Hair follicle dermal papilla cell (primary cell): ENCODE measurements at places on chromosomes 7 and 10. TPM values are rescaled to one million over a fixed set of nuclear protein-coding genes. Genes with fewer than 3 reads are reported as not detected.

The CRPPA gene
- 2.1 and 2.9 TPM in 2 replicates for total RNA-seq

The LBX1 gene
- total RNA-seq = not detected in 2 replicates

The DOCK1 gene
- 82.8 and 86.0 TPM in 2 replicates for total RNA-seq

The LIPK gene
- total RNA-seq = not detected in 2 replicates

The PDGFA gene
- 6.3 and 8.4 TPM in 2 replicates for total RNA-seq

The NUTM2E gene
- not detected in 2 replicates for total RNA-seq

The AGR2 gene
- total RNA-seq = not detected in 2 replicates

The OR6V1 gene
- not detected in 2 replicates for total RNA-seq

The TAS2R5 gene
- 0.24 and 1.6 TPM in 2 replicates for total RNA-seq

The ZNF425 gene
- 2.6 and 3.4 TPM in 2 replicates for total RNA-seq

The UCMA gene
- not detected in 2 replicates for total RNA-seq

The ATP5F1C gene
- total RNA-seq = 145 and 172 TPM in 2 replicates

The INSYN2A gene
- 0.16 and 0.24 TPM in 2 replicates for total RNA-seq

The PKD2L1 gene
- not detected in 2 replicates for total RNA-seq

The NUTM2A gene
- total RNA-seq = 0.12 and 0.49 TPM in 2 replicates

The TLX1 gene
- total RNA-seq = not detected in 2 replicates

The MUC12 gene
- total RNA-seq = under 0.01 TPM in 1 of 2 replicates, not detected in the other

The CNNM1 gene
- 0.36 and 0.97 TPM in 2 replicates for total RNA-seq

The STEAP2 gene
- total RNA-seq = 42.9 and 50.0 TPM in 2 replicates

The TSPAN14 gene
- total RNA-seq = 49.0 and 53.2 TPM in 2 replicates

The MMP21 gene
- total RNA-seq = 0.12 TPM in 1 of 2 replicates, not detected in the other

The THSD7A gene
- 0.49 and 1.9 TPM in 2 replicates for total RNA-seq

The NEUROD6 gene
- total RNA-seq = not detected in 2 replicates

The SUFU gene
- 3.0 and 3.7 TPM in 2 replicates for total RNA-seq

The GIMAP4 gene
- total RNA-seq = not detected in 2 replicates

The SFXN2 gene
- 4.3 and 4.7 TPM in 2 replicates for total RNA-seq

The GBX1 gene
- not detected in 2 replicates for total RNA-seq

The CYP2E1 gene
- total RNA-seq = 1.3 and 1.5 TPM in 2 replicates

The ANKRD2 gene
- 0.24 and 0.32 TPM in 2 replicates for total RNA-seq

The CYP3A7 gene
- not detected in 2 replicates for total RNA-seq

The PTF1A gene
- not detected in 2 replicates for total RNA-seq

The RAMP3 gene
- 0.24 TPM in 1 of 2 replicates, not detected in the other for total RNA-seq

The TMEM270 gene
- not detected in 2 replicates for total RNA-seq

The IFIT1B gene
- under 0.01 TPM in 1 of 2 replicates, not detected in the other for total RNA-seq

The GPR26 gene
- total RNA-seq = not detected in 2 replicates

The FFAR4 gene
- not detected in 2 replicates for total RNA-seq

The OPN4 gene
- not detected in 2 replicates for total RNA-seq

The MLXIPL gene
- not detected in 2 replicates for total RNA-seq

The MPP7 gene
- 0.12 and 0.16 TPM in 2 replicates for total RNA-seq
